Hematopoietic multipotent progenitor cell treated with erythropoietin and hydrocortisone succinate and interleukin-3 and kit ligand, for 17 days (in vitro differentiated cells): ENCODE measurements at places on chromosomes 5 and 9.

GRCh38 chr5:9500625-9501024 is 45.2 kb downstream of the SEMA5A start:
- no peak for DNase-seq

DNA sequence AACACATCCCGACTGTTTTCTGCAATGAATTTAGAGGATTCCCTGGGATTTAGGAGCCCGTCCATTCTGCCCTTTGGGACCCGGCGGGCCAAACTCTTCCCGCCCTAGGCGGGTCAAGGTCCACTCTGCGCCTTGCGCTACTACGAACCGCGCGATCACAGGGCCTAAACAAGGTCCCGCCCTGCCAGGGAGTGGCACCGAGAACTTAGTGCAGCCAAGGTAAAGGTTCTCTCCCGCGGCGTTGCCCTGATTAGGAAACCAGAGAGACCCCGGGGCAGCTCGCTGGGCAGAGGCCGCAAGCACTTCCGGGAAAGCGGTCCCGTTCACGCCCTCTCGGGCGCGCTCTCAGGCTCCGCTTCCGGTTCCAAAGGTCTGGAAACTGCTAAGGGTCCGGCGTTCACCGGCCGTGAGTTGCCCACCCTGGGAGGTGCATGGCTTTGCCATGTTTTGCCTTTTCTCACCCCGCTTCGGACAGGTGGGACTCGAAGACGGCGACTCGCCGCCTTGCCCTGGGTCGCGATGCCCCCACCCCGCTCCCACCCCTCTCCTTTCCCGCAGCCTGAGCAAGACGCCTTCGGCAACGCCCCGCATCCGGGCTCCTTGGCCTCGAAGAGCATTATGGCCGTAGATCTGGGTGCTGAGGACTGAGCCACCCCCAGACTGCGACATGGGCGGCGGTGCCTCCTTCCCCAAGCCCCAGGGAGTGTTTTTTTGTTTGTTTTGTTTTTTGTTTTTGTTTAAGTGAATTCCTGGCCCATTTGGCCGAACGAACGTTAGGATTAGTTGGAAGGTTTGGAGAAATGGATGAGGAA is 23.4 kb downstream of the HNRNPK start:
- peak; percentile 57 for DNase-seq

- DNase-seq, result no peak
Measured at GRCh38 chr5:92421942-92422341, 1038.8 kb upstream of the ARRDC3 start.

- DNase-seq, result no peak
Measured at GRCh38 chr5:197892-198489, 6.7 kb downstream of the LRRC14B start.

DNA sequence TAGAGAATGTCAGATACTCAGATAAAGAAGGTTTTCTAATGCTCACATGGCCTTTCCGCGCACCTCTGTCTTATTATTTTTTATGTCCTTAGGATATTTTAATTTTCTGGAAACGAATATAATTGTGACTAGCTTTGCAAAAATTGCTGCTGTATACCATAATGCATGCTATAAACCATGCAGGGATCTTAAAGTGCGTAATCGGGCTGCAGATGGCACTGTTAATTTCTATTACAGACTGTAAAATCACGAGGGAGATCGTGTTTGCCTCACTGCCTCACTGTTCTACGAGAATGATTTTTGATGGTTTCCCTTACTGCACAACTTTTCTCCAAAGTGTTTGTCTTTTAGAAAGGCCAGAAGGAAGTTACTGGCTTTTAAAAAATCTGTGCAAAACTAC is 356.1 kb downstream of the TUSC1 start:
- DNase-seq, result no peak

DNA sequence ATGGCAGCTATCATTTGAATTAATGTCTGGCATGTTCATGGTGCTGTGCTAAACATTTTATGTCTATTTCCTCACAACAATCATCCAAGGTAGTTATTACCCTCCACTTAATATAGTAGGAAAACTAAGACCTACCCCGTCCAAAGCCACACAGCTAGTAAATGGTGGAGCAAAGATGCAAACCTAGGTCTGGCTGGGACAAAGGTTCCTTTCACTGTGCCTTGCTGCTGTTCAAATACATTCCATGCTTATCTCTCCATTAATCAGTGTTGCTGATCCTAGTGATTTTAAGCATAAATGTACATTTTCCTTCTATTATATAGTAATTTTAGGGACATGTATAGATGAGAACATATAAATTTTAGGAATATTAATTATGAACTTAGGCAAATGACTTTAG is 38.7 kb downstream of the CCDC125 start:
- DNase-seq, result no peak

GRCh38 chr5:23234197-23234596 is 273.2 kb upstream of the PRDM9 start:
- DNase-seq, result no peak

DNA sequence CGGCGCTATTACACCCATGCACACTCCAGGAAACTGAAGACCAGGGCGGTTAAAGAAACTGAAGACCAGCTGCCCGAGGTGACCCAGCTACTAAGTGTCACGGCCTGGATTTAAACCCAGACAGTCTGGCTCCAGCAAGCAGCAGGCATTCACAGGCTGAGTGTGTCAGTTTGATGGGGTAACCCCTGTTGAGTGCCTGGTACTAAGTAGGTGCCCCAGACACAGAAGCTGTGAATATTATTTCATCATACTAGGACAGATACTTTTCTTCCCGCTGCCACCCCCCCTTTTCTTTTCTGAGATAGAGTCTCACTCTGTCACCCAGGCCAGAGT is 7.3 kb downstream of the ENG start:
- DNase-seq, result no peak

DNA sequence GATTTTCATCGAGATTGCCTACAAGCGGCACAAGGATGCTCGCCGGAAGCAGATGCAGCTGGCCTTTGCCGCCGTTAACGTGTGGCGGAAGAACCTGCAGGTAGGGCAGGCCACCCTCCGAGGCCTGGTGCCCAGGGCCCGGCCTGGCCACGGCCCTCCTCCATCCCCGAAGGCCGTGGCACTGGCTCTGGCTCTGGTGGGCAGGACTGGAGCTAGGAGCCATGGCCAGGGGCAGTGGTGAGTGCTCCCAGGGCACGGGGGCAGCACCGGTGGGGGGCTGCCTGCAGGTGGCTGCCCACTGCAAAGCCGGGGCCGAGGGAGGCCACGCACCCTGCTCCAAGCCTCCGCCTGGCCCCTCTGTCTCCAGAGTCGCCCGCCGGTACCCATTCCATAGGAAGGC is 6.0 kb downstream of the LRRC26 start:
- DNase-seq, result no peak

DNA sequence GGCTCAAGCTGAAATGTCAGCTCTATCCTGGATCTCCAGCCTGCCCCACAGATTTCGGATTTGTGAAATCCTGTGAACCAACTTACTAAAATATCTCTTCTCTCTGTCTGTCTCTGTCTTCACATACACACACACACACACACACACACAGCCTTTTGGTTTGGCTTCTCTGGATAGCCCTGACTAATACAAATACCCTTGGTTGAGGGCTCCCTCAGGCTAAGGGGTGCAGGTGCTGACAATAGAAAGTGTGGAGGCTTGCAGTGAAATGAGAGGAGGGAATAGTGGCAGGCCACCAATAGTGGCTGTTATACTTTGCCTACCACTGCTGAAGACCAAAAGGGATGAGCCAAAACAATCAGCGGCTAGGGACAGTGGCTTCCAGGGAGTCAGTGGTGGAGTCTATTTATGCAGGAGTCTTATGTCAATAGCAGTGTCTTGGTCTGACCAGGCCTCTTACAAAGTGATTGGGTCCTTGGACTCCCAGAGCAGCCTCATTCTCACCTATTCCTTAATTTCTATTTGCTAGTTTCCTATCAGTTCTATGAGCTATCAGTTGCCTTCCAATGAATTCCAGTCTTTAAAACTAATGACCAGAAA is 93.2 kb upstream of the GAS1 start:
- no peak for DNase-seq

DNA sequence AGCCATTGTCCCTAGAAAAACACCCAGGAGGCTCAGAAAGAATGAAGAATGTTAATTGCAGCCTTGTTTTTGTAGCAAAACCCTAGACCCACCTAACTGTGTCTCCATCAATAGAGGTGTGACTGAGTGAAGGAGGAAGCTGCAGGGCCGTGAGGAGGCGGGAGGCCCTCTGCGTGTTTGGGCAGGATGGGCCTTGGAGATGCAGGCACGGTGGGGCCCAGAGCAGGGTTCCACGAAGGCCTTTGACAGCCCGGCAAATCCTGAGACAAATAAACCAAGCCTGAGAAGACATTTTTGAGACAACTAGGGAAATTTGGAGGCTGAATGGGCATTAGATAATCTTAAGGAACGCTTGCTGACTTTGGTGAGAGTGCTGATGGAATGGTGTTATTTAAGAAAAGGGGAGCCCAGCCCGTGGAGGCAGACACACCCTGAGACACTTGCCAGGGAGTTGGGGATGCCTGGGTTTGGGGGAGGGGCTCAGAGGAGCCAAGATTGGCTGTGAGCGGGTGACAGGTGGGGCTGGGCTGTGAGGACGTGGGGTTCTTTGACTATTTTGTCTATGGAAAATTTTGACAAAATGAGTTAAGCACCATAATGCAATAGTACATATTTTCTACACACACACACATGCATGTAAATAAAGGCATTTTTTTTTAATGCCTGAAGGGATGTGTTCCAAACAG is 48.8 kb downstream of the BARX1 start:
- DNase-seq, result no peak

DNA sequence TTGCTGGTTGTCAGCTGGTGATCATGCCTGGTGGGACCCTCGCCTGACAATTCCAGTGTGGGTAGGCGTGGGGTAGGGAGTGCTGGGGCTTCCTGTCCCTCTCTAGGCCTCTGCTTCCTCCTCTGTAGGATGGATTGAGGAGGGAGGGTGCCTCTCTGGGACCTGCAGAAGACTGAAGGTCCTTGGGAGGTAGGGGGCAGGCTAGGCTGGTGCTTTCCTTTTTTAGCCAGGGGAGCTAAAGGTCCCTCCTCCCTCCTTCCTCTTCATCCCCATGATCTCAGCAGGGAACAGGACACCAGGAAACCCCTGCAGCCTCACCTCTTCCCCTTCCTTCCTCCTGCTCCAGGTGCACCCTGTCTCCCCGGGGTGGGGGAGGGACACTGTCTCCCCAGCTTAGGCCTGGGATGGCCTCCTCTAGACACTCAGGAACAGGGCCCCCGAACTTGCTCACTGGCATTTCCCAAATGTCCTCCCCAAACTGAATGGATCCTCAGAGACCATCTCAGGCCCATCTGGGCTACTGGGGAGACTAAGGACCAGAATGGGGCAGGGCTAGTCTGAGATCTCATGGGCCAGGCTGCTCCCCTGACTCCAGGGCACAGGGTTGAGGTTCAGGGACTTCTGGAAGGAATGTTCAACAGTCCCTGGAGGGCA is 8.4 kb downstream of the SH2D3C start:
- DNase-seq, result no peak

DNA sequence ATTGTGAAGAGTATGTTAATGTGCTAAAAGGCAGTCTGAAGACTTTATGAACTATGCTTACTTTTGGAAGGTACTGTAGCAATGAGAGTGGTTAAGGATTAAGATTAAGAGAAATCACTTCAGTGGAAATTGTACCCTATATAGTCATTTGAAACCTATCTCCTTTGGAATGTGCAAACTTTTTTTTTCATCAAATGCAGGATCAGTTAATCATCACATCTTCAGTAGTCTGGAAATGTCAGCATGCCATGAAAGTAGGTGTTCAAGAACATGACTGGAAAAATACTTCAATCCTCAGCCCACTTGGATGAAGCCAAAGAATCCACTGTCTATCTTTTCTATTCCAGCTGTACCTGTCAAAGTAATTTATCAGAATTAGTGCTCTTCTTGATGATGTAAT is 157.8 kb upstream of the TMEM161B start:
- no peak for DNase-seq

DNA sequence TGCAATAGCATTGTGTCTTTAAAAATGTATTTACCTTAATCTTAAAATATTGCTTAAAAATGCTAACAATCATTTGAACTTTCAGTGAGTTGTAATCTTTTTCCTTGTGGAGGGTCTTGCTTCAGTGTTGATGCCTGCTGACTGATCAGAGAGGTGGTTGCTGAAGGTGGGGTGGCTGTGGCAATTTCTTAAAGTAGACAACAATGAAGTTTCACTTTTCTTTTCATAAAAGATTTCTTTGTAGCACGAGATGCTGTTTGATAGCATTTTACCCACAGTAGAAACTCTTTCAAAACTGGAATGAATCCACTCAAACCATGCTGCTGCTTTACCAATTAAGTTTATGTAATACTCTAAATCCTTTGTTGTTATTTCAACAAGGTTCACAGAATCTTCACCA is 50.8 kb downstream of the NR3C1 start:
- DNase-seq, result no peak
